ENCODE measurements at places on chromosomes 2 and 18. TPM values are rescaled to one million over a fixed set of nuclear protein-coding genes. Genes with fewer than 3 reads are reported as not detected.

The CCDC74A gene
- 14.7 TPM for total RNA-seq

The KLHL14 gene
- not detected for total RNA-seq

The APCDD1 gene
- not detected for total RNA-seq

The REL gene
- total RNA-seq, result 3.0 TPM

The KRTCAP3 gene
- 0.39 TPM for total RNA-seq

All from A549 treated with GW870086 at 1 μM for 4 hours (cell line).